ENCODE measurements at places on chromosomes 5 and 9.
A peak's percentile ranks its signal among the peaks of the same experiment; 100 is the strongest.

DNA sequence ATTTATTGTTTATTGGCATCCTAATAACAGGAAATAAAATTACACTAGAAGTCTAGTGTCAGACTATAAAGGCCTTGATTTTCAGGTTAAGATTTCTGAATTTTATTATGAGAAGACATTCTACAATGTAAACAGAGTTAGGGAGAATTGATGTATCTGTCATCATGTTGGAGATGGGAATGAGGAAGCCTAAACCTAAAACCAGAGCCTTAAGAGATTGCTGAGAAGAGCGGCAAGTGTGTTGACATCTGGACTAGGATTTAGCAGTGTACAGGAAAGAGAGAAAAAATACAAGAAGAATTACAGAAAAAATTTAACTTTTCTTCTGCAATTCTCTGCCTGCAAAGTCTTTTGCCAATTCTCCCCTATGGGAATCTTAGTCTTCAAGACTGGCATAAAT lies 525.5 kb downstream of the NR2F1-AS1 start:
- DNase-seq: no peak

DNA sequence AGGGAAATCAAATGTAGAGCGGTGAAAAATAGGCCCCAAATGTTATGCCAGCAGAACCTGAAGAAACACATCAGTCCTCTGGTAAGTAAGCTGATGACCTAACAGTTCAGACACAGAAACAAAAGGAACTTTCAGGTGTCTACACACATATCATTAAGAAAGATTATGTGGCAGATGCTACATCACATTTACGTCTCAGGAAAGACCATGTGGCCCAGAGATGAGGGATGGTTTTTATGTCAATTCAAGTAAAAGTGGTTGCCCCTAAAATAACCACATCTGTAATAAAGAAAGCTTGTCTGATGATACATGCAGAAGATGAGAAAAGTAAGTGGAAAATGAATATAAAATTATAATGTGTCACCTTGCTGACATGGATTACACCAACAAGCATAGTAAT lies 31.4 kb downstream of the GNAQ start:
- no peak for DNase-seq

DNA sequence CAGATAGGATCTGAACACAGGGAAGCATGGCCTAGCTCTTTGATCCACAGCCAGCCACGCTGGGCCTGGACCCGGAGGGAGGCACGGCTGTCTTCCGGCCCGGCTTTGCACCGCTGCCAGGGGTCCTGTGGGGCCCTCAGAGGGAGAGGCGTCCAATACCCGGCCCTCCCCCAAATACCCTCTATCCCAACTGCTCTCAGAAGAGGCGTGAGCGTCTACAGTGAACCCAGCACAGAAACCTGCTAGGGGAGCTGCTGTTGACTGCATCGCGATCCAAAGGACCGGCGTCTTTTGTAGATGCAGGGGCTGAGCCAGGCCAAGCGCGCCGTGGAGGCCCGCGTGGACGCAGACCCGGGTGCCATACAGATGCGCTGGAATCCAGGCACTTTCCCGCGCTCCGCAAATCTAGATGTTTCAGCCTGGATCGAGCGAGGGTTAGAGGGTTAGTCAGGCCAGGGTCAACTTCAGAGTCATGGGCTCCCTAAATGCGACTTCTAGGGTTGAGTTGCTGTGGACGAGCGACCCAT lies 1.1 kb upstream of the TCF7 start:
- DNase-seq: no peak

DNA sequence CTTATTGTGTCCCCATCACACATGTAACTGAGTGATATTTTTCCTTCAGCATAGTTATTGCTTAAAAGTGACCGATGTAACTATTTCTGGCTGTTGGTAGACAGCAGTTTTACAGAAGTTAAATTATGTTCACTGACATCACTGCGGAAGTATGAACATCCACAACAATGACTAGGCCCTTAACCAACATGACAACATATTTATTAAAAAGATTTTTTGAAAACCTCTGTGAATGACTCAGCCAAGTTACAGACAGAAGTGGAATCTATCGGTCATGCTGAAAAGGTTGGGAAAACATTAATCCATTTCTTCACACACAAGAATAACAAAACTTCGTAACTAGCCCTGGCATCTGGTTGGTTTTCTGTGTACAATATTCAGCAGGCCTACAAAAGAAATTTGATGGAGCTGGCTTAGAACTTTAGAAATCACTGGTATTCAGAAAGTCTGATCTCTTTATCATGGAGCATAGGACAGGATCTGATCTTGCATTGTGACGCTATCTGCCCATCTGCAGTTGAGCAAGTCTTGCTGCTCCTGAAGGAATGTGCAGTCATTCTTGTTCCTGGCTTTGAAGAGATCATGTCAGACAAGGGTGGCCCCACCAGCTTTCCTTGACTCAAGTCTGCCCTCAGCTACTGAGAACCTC lies 6.5 kb downstream of the GLIS3 start:
- peak; percentile 97 for DNase-seq

DNA sequence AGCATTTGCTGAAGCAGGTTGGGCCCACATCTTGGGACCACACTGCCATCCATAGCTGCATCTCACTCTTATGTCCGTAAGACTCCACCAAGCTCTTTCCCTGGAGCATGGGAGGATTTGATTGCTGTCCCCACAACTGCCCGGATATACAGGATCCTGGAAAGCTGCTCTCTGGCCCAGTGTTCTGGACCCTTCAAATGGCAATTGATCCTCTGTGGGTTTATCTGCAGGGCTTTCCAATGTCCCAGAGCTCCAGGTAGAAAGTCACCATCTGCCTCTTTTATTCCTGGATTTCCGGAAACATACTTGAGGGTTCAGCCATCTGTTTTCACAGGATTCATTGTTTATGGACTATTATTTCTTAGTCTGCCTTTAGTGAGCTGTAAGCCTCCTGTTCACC lies 214.6 kb downstream of the SREK1 start:
- no peak for DNase-seq

DNA sequence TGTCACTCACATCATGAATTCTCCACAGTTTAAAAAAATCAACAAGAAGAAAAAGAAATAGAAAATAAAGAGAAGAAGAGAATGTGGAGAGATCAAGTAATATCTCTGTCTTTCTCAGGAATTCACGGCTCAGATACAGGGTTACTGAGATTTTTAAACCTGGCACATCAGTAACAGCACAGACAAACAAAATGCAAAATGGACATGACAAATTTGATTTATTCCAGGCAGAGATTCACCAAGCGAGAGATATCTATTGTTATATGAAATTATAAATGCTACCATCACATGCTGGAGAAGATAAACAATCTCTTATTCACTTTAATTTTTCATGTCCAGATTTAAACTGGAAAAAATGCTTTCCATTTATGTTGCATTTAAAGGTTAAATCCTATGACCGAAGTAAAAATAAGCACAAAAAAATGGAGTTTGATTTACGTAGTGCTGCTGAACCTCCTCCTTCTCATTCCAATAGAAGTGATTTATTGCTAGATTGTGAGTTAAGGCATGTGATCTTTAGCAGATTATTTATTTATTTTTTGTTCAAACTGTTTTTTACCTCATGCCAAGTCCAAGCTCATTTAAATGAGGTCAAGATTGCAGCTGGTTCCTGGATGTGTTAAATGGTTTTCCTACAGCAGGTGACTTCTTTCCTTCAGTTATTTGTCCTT lies 926.4 kb downstream of the MAT2B start:
- DNase-seq: no peak

GRCh38 chr5:89388872-89389271 lies 505.9 kb upstream of the MEF2C start:
- DNase-seq: no peak

GRCh38 chr5:52776116-52776515 lies 11.6 kb upstream of the ITGA1 start:
- no peak for DNase-seq

DNA sequence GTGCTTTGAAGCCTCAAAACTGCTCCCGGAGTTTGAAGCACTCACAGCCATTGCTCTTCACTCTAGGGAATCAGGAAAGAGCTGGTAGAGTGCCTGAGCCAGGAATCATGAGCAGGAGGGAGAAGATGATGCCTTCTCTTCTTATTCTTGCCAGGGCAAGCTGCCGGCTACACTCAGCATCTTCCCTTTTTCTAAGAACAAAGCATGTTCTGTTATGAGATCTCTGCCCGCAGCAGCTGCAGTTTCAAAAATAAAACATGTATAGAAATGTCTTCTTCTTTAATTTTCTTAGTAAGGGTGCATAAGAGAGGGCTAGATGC lies 57.9 kb upstream of the RICTOR start:
- no peak for DNase-seq

DNA sequence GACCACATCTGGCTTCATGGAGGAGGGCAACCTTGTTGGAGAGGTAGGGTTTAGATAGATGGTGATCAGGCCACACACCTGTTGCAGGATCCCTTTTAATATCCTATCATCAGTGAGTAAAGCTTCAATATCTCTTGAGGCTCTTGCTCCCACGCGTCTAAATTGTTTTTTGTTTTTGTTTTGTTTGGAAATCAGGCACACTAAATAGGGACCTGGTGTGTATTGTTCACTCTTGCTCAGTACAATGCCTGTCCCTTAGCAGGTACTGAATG lies 2.6 kb upstream of the TMEM268 start:
- DNase-seq: no peak

DNA sequence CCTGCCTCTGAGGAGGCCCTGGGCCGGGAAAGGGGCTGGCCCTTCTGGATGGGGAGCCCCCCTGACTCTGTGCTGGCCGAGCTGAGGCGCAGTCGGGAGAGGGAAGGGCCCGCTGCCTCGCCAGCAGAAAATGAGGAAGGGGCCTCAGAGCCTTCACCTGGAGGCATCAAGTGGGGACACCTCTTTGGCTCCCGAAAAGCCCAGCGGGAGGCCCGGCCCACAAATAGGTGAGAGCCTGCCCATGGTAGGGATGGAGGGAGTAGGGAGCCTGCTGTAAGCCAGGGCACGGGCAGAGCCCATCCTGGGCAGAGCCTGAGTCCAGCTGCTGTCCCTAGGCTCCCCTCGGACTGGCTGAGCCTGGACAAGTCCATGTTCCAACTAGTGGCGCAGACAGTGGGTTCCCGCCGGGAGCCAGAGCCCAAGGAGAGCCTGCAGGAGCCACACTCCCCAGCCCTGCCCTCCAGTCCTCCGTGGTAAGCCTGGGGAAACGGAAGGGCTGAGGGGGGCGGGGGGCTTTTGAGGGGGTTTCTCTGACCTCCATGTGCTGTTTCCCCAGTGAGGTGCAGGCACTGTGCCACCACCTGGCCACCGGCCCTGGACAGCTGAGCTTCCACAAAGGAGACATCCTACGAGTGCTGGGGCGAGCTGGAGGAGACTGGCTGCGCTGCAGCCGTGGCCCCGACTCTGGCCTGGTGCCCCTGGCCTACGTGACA lies 44.3 kb upstream of the TESK1 start:
- DNase-seq: no peak

DNA sequence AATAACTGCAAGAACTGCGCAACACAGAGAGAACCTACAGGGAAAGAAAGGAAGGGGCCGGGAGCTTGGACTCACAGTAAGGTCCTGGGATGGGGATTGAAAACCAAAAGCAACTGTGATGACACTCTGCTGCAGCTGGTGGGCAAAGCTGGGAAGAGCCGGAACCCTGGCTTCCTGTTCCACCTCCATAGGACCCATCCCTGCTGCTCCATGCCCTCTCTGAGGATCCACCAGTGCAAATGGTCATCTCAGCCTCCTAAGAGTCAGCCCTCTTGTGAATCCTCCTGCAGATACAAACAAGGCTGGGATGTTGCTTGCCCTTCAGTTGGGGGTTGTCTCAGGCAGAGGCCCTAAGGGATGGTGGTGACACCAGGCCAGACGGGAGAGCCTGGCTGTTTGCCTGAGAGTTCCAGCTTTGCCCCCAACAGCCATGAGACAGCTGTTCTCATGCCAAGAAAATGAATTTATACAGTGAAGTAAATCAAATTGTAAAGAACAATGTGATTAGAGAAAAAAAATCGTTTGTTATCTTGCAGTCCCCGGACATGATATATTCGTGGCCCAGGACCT lies 90.8 kb downstream of the TENT4A start:
- no peak for DNase-seq

DNA sequence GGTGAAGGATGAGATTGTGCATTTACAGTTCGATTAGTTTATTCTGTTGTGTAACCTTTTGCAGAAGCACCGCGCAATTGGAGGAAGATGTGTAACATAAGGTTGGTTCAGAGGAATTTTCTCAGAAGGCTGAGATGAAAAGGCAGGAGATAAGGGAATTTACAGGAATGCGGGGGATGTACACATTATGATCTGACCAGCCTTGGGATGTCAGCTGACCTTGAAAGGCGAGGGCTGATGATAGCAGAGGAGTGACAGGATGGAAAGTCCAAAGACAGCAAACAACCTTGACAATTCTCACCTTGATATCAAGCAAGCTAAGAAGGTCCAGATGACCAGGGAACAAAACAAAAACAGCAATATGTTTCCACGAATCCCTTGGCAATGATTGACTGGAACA lies 88.8 kb downstream of the OTULIN start:
- no peak for DNase-seq

DNA sequence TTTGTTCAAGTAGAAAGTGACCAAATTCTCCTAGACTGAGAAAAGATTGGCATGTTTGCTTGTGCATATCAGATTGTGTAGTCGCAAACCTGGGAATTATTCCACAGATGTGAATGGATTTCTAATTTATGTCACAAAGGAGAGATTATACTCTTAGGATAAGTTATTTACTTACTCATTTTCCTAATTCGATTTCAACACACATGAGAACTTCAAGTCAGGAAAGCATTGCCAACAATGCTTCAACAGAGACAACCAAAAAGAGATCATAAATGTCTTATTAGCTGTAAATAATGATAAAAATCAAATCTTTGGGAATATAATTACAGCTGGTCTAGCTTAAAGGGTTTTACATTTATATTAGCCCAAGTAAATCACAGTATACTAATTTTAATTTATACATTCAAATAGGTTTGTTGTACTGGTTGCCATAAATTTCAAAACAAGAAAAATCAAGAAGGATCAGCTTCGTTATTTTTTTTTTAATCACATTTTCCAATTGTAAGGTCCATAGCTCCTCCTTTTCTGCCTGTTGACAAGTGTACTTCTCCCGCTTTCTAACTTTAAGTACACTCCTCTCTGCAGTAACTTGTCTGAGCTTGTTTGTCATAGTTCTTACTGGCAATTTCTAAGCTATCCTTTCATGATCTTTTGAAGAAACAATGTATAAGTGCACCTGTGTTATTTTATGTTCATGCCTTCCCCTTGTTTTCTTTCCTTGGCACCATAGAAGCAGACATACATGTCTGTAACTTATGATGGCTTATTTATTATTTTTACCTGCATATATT lies 246.6 kb downstream of the DEPDC1B start:
- DNase-seq: no peak

DNA sequence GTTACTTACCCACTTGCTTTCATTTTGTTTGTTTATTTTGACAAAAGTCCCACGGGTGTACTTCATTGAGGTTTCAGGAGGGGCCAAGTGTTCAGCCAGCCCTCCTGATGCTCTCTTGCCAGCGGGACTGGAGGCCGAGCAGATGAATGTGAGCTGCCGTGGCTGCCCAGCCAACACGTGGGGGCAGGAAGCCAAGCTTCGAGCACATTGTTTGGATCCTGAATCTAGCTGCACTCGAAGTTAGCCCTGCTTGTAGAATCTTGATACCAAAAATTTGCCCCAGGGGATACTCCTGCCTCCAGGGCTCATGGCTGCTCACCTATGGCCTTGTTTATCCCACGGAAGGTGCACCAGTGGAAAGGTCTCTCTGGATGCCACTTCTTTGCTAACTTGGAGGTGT lies 49.3 kb downstream of the RASGEF1C start:
- DNase-seq: no peak

All from AG04449 (cell line).